ENCODE measurements at places on chromosomes 4 and X.

DNA sequence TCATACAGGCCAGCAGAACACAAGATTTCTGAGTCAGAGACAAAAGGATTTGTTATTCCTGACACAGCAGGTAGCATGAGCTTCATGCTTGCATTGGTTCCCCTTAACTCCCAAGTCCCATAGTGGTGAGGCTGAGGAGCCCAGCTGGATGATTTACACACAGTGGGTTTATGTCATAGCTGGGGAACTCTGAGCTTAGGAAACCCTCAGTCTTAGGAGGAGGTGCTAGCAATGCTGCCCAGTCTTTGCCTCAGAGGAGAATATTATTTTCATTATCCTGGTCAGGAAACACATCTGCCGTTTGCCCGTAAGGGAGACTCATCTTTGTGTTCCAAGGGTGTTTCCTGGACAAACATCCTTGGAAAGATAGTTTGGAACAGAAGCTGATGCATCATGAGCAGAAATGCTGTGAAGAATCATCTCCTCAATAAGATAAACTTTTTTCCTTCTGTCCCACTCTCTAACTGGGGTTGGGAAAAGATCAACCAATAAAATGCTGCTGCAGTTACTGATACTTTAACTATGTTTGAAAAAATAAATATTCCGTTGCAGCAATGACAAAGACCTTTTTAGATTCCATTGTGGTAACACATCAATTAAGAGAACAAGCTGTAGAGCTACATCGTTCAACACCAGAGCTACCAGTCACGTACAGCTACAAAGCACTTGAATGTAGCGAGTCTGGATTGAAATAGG is 146.8 kb downstream of the DCLK2 start:
- no peak for DNase-seq

DNA sequence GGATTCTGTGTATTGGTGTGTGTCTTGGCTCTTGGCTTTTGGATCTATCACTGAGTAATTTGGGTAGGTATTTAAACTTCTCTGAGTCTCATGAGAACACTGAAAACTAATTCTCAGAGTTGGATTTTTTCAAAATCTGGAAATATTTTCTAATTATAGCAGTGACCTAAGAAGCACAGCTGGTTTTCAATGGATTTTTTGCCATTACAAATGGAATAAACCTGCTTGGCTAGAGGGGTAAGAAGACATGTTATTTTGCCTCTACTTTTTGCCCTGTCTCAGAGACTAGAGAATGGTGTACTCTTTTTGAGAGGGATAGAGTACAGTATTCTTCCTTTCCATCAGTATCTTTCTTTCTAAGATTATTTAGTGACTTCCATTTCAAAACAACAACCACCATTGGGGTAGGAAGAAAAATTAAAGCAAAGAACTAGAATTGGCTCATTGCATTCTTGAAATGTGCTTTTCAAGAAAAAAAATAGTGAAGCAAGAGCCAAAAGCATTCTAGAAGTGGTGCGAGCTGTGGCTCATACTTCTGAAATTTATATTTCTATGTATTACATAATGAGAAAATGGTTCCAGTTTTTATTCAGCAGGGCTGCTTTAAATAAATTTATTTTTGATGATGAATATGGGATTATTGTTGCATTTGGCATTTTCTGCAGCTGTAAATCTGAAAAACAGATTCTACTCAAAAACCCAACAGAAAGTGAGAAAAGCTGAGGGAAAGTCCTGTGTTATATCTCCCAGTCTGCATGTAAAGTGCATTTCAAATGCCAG is 850.2 kb upstream of the SLIT2 start:
- DNase-seq = no peak

GRCh38 chrX:150731795-150732194 is 38.6 kb downstream of the MTMR1 start:
- DNase-seq = no peak

GRCh38 chr4:170306208-170306607 is 216.5 kb upstream of the AADAT start:
- DNase-seq = no peak

GRCh38 chr4:118683513-118683912 is 1.7 kb upstream of the METTL14 start:
- no peak for DNase-seq

Data from CD4-positive, alpha-beta T cell treated with Interleukin-6 at 100 ng/mL for 8 hours (primary cell).